ENCODE measurements at places on chromosomes 5 and 9.

DNA sequence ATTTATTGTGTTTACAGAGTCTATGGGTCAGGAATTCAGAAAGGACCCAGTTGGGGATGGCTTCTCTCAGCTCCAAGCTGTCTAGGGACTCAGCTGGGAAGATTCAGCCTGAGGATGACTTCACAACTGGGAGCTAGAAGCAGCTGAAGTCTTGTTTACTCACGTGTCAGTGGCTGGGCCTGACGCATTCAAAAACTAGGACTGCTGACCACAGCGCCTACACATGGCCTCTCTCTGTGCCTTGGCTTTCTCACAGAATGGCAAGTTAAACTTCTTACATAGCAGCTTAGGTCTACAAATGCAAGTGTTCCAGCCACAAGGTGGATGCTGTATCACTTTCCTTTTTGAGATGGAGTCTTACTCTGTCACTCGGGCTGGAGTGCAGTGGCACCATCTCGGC, 16.3 kb upstream of the PPP2CA start:
- peak; percentile 32 for DNase-seq

- peak; percentile 8 for DNase-seq
Measured at GRCh38 chr5:6583049-6583880, 49.6 kb downstream of the NSUN2 start.

GRCh38 chr9:28004900-28005299, 431.6 kb upstream of the C9orf72 start:
- no peak for DNase-seq

GRCh38 chr5:148492351-148492750, 108.6 kb downstream of the FBXO38 start:
- no peak for DNase-seq

- DNase-seq: no peak
Measured at GRCh38 chr5:158824241-158824882, 275.4 kb downstream of the EBF1 start.

DNA sequence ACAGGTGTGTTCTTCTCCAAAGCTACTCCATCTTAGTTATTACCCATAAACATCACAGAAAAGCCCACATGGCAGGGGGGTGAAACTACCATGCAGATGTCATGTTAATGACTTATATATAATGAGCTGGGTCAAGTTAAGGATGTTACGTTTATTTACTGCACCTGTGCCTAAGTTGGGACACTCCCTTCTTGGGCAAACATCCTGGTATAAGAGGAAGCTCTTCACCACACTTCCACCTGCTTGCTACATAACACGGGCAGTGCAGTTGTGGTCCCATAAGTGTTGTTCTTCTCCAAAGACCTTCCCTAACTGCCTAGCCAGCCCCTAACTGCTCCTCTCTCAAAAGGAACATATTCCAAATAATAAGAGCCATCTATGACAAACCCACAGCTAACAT, 9.3 kb upstream of the ZCCHC9 start:
- no peak for DNase-seq

- DNase-seq: no peak
Measured at GRCh38 chr5:100472091-100472490, 63.1 kb upstream of the FAM174A start.

DNA sequence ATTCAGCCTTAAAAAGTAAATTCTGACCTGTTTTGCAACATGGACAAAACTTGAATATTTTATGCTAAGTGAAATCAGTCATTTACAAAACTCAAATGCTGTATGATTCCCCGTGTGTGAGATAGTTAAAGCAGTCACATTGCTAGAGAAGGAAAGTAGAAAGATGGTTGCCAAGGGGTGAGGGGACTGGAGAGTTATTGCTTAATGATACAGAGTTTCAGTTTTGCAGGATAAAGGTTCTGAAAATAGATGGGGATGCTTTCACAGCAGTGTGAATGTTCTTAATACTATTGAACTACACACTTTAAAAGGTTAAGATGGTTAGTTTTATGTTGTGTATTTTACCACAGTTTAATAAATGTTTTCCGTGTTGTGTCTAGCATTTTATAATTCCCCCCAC, 51.2 kb downstream of the SGCD start:
- DNase-seq: no peak

- no peak for DNase-seq
Measured at GRCh38 chr5:135319928-135320606, 79.0 kb downstream of the MACROH2A1 start.

- DNase-seq: no peak
Measured at GRCh38 chr5:146529984-146530383, 14.0 kb upstream of the GPR151 start.

DNA sequence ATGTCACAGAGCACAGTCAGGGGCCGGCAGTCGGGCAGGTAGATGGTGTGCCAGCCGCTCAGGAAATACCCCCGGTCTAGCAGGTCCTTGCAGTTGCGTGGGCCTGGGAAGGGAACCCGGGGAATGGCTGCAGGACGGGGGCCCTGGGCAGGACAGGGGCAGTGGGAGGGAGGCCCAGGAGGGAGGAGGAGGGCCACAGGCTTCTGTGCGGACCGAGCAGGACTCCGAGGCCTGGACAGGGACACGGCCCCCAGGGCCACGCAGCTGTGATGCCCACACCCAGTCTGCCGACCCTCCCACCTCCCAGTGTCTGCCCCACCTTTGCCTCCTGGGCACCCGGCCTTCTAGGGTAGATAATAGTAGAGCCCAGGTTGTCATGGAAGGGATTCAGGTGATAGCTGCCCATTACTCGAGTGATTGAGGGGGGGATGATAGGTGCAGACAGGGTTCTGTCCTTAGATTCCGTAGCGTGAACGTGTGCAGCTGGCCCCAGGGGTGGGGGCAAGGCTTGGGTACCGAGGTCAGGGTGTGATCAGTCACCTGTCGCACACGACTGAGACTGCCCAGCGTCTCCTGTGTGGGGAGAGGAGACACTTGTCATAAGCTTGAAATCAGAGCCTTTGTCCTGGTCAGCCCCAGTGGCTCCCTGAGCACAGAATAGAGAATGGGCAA, 4.5 kb downstream of the FCN1 start:
- DNase-seq: no peak

DNA sequence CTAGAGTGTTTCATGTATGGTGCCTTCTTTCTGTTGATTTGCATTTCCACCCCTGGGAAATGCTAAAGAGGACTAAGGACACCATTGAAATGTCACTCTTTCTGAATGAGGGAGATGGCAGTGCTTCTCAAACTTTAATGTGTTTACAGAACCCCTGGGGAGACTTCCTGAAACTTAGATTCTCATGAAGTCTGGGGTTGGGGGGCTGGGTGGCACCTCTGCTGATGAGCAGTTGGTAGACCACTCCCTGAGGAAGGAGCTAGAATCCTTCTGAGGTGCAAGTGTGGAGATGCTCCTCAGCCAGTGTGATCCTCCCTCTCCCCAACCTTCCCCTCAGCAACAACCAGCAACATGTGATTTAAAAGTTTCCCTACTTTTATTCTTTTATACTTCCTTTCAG, 546.8 kb downstream of the LRRC70 start:
- DNase-seq: no peak

- DNase-seq: no peak
Measured at GRCh38 chr5:172877466-172878260, 43.6 kb downstream of the ERGIC1 start.

- peak; percentile 38 for DNase-seq
Measured at GRCh38 chr5:158856291-158856690, 243.4 kb downstream of the EBF1 start.

GRCh38 chr9:90308691-90309090, 333.9 kb downstream of the DIRAS2 start:
- no peak for DNase-seq

- no peak for DNase-seq
Measured at GRCh38 chr9:2298217-2298616, 283.1 kb downstream of the SMARCA2 start.

DNA sequence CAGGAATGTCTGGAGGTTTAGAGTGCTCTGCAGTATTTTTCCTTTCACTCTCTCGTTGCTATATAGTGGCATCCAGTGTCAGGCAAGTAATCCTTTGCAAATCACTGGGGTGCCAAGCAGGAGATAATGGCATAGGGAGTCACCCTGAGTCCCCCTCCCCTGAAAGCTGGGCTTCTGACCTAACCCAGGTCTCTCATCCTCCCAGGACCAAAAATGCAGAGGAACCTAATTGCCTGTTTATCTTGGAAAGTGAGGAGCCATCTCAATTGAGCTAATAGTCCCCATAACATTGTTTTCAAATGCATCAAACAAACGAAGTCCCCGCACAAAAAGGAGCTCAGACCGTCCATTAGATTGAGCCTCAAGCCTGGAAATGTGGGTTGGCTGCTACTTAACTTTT, 368.0 kb upstream of the IRX2 start:
- DNase-seq: no peak

- no peak for DNase-seq
Measured at GRCh38 chr5:41878173-41878572, 7.9 kb upstream of the OXCT1 start.

DNA sequence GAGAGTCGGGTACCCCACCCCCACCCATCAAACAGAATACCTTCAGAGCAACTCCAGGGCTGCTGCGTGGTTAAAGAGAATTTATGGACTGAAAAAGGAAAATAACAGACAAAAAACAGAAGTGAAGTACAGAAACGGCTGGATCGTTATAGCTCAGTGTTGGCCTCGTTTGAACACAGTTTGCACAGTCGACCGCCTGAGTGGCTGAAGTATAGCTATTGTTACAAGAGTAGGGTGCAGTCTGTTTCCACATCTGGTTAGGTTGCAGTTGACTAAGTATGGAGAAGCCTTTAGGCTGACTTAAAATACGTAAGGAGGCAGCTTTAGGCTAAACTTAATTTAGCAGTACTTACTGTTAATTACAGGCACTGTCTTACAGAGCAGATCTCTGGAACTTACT, 121.2 kb downstream of the GCNT1 start:
- DNase-seq: no peak

- DNase-seq: peak; percentile 81
Measured at GRCh38 chr5:151157426-151158286, at the start of gene ANXA6. ANXA6 (minus strand) TSS chr5:151157779; CDS start chr5:151147901, 9,878 bp downstream.

GRCh38 chr5:17355586-17356346, 138.3 kb downstream of the BASP1 start:
- DNase-seq: peak; percentile 69

GRCh38 chr5:38533286-38534155, 22.9 kb downstream of the LIFR start:
- DNase-seq: no peak

DNA sequence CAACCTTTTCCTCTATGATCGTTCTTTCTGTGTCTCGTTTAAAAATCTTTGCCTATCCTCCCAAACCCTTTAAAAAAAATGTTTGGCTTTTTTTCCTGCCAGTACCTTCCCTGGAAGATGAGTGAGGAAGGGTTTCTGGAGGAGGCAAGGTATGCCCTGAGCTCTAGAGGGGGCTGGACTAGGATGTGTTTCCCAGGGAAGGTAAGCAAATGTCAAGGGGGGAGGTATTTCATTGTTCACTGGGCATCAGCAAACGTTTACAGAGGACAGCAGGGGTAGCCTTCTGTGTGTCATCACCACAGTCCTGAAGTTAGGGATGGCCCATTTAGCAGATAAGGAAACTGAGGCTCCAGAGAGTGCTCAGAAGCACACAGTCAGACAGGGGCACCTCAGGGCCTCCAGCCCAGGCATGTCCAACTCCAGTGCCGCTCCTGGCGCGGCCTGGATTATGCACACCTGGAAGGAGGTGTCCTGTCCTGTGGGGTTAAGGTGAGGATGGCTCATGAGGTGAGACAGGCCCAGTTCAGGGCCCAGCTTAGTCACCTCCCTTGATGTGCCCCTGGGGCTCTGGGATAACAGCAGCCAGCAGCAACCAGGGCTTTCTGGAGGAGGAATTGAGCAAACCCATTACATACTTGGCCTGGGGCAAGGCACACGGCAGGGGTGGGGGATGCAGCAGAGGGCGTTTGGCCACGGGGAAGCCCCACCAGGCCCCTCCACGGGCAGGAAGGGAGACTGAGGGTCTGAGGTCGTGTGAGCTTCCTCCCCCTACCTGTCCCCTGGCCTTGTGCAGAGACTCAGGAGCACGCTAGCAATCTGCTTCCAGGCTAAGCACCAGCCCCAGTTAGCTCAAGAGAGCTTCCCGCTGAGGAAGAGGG, 100.3 kb upstream of the LMX1B start:
- no peak for DNase-seq

GRCh38 chr5:37198842-37199241, 50.3 kb downstream of the CPLANE1 start:
- no peak for DNase-seq

- no peak for DNase-seq
Measured at GRCh38 chr5:10920400-10920799, 159.4 kb upstream of the DAP start.

GRCh38 chr5:5432020-5432707, 9.7 kb downstream of the ICE1 start:
- peak; percentile 64 for DNase-seq

DNA sequence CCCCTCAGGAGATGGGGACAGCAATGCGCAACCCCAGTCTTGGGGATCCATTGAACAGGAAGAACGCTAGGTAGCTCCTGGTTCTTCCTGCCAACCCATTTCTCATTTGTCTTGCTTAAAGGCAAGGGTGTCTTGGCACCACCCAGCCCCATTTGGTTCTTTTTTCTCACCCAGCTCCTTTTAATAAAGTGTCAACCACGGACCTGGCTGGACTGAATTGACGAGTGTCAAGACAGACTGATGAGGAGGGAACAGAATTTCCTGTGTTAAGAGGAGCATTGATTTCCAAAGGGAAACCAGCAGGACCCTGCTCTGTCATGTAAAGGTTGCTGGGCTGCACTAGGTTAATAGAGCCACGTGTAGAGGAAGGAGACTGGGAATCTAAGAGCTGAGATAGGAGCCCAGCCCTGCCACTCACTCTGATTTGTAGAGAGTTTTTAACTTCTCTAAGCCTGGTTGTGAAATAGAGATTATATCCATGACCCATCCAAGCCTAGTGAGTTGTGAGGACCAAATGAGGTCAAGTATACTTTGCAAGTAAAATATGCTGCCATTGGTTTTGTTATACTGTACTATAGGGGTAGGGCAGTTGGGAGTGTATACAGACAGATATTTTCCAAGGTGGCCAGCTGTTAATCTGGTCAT, 33.7 kb downstream of the OSTF1 start:
- no peak for DNase-seq

DNA sequence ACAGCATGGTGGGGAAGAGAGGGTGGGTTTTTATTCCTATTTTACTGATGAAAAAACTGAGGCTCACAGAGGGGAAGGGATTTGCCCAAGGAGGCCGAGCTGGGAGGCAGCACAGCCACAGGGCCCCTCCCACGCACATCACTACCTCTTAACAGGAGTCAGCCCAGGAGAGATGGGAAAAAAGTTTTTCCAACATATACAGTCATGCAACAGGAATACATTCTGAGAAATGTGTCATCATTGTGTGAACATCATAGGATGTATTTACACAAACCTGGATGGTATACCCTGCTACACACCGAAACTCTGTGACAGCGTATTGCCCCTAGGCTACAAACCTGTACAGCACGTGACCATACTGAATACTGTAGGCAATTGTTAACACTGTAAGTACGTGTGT, 11.6 kb downstream of the TRAF1 start:
- DNase-seq: no peak

DNA sequence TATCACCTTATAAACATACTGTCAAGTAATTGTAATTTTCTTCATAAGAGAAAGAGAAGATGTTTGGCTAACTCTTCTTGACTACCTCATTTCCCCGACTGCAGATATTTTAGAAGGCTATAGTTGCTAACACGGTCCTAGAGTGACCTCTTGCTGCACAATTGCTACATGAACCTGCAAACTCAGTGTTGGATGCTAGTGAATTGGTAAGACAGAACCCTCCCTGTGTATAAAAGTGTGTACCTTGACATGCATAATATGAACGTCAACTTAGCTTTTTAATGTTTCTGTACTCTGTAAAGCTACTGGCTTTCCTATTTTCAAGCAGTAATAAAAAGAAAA, 46.7 kb upstream of the CER1 start:
- DNase-seq: peak; percentile 10

Data from fibroblast of skin of right quadriceps (primary cell).